ENCODE measurements at places on chromosomes 11 and 22.
A peak's percentile ranks its signal among the peaks of the same experiment; 100 is the strongest.

- ATAC-seq, result no peak
Measured at GRCh38 chr11:31803813-31804311, 7.3 kb downstream of the PAX6 start.

GRCh38 chr22:35727436-35727835 lies 9.8 kb downstream of the APOL5 start:
- ATAC-seq, result no peak

DNA sequence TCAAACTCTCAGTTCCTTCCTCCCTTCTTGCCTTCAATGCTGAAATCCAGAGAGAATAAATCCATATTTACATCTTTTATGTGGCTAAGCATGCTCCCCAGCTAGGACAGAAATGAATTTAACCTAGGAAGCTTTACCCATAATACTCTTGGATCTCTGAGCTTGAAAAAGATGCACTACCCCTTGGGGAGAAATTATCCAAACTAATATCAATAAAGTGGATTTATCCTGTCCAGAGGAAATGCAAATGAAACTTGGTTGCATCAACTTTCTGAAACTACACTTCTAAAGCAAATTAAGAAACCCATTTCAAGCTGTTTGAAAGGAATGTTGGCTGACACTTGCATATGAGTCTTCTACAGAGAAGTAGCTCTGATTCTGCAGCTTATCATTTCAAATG lies 347.9 kb downstream of the TTC28 start:
- no peak for ATAC-seq

DNA sequence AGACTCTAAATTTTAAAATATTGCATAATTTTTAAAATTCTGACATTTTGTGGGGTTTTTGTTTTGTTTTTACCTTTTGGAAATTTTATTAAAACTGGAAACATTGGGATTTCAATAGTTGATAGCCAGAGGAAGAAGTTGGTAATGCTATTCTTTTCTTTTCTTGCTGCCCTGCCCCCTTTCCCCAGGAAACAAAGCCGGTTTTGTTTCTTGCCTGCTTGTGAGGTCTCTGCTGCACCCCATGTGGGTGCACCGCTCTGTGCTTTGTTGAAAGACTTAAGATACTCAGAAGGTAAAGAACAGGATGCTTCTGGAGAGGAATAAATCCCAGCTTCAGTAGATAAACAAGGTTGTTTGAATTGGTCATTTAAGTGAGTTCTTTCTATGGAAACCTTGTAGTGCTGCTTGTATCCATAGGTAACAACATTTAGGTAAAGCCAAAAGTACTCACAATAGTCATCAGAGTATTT lies 87.5 kb downstream of the YAP1 start:
- no peak for ATAC-seq

DNA sequence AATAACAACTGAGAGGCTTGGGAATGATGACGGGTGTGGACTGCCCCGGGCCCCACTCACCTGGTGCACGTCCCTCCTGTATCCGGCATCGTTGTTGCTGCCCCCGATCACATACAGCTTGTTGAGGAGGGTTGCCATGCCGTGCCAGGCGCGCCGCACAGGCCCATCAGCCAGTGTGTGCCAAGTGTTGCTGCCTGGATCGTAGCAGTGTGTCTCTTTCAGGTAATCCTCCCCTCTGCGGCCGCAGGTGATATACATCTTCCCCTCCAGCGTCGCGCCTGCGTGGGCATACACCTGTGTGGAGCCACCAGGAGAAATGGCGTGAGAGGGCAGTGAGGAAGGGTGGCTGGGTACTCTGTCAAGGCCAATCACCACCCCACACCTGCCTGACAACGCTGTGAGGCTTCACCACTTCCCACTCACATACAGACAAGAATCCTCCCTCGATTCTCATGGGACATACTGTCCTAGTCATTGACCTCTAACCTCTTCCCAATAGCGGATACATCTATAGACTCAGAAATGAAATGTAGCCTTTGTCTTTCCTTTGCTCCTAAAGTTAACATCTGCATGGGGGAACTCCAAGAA lies 8.9 kb upstream of the SCARF2 start:
- ATAC-seq, result no peak

DNA sequence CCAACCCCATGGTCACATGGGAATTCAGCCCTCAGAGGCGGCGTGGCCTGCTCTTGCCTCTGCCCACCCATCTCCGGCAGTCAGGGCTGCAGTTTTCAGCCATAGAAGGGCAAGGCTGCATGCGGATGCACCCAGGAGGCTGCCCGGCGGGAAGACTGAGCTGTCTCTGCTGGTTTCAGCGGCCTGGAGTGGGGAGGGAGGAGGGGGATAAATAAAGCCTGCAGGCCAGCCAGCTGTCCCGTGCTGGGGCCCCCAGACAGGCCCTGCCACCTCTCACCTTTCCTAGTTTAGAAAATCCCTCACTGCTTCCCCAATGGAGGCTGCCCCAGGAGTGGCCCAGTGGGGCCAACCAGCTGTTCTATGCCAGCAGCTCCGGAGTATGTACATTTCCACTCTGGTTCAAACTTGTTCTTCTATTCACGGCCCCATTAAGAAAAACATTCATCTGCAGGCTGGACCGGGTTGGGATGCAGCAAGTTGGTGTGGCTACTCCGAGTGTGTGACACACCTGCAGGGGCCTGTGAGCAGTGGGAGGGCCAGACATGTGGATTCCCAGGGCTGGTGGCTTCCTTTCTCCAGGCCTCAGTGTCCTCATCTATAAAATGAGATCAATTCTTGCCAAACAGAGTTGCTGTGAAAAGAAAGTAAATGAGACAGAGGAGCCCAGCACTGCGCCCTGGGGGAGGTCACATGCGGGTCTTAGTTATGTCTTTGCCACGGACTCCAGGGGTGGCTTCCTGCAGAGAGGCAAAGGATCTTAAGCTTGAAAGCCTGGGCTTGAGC lies 5.0 kb downstream of the MICALL1 start:
- ATAC-seq, result no peak

GRCh38 chr11:132351050-132351449 lies 980.6 kb downstream of the NTM start:
- no peak for ATAC-seq

- ATAC-seq, result no peak
Measured at GRCh38 chr11:75454987-75455386, 22.0 kb upstream of the KLHL35 start.

GRCh38 chr11:60376601-60377000 lies 1.7 kb upstream of the MS4A7 start:
- ATAC-seq, result no peak

DNA sequence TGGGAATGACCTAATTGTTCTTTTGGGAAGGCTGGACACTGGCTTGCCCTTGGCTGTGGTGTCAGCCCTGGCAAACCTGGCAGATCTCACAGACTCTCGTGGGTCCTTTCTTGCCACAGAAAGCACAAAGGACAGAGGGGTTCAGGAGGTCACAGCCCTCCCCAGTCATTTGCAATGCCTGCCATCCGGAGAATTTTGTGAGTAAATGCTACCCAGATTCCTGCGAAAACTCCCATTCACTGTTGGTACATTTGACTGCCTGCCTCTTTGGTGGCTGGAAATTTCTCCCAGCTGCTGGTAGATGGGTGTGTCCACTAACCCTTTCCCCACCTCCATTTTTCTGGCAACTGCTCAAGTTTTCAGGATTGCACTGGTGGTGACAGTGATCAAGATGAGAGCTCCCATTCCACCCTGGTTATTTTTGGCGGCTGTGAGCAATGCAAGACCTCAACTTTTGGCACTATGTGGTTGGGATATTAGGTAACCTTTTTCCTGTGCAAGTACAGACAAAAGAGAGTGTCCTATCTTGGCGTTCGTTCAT lies 155.7 kb downstream of the NAV2 start:
- no peak for ATAC-seq

DNA sequence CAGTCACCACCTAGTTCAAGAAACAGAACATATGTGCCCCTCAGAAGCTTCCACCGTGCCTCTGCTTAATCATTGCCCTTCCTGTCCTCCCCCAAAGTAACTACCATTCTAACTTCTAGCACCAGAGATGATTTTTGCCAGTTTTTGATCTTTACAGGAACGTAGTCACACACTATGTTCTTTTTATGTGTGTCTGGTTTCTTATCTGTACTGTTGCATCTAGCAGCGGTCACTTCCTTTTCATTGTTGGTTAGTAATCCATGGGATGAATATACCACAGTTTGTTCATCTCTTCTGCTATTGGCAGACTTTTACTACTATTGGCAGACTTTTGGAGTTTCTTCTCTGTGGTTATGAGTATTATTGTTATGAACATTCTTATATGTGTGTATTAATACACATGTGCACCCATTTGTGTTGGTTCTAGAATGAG lies 34.6 kb downstream of the SPECC1L start:
- peak; percentile 75 for ATAC-seq

- no peak for ATAC-seq
Measured at GRCh38 chr11:130451231-130452019, 3.0 kb downstream of the ADAMTS15 start.

DNA sequence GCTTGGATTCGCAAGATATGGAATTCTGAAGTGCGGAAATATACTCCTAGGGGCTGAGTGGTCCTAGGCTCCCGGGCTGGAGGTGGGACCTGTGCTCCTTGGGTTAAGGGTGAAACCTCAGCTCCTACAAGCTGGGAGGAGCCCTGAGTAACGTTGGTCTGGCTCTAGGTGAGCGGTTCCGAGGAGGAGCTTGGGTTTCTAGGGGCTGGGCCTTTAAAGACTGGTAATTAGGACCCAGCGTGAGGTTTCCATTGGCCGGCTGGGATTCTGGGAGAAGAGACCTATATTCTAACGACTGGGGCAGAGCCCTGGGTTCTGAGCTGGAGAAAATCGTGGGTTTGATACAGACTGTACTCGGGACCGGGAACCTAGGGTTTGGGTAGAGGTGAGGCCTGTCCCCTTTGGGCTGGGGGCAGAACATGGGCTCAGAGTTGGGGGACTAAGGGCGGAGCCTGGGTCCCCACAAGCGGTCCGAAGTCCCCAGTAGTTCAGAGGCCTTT lies 882 bp upstream of the MAP4K2 start:
- ATAC-seq, result no peak

- no peak for ATAC-seq
Measured at GRCh38 chr11:15091625-15092024, 18.2 kb downstream of the CALCB start.

GRCh38 chr11:90434858-90435257 lies 212.0 kb upstream of the CHORDC1 start:
- ATAC-seq, result no peak

DNA sequence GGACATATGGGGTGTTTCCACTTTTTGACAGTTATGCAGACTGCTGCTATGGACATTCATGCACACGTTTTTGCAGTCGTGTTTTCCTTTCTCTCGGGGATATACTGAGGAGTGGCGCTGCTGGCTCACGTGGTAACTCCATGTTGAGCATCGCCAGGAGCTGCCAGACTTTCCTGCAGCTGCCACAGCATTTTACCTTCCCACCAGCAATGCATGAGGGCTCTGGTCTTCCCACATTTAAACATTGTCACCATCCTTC lies 95.4 kb downstream of the TBC1D22A start:
- no peak for ATAC-seq

- no peak for ATAC-seq
Measured at GRCh38 chr11:59558270-59558643, 46.9 kb downstream of the OR4D9 start.

DNA sequence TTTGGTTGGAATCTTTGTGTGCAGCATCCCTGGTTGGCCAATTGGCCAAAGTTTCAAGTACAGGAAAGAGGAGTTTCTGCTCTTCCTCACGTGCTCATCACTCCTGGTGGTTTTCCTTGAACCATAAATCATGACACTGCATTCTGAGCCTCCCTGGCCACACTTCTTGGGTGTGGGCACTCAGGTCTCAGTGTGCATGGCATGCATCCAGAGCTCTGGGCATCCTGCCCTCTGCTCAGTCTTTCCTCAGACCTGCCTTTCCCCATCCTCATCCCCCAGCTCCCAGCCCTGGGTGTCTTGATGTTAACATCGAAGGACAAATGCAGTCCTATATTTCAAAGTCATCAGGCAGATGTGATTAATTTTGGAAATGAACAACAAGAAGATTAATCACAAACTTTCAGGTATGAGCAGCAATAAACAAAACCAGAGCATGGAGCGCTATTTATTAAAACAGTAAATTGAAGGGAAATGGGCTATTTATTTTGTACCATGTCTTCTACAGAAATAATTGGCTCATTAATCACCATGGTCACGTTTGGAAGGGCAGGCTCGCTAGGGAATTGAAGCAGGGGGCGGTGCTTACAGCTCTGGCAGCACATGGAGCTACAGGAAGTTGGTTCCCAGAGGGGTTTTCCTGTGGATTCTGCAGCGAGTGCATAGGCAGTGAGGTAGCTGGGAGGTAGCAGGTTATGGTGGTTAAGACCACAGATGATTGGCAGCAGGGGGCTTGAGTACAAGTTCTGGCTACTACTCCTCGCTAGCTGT lies 89.6 kb downstream of the CSNK2A3 start:
- no peak for ATAC-seq

Measured in activated CD4-positive, CD25-positive, alpha-beta regulatory T cell treated with anti-CD3 and anti-CD28 coated beads, Interleukin-2, amount 50 U/mL, for 24 hours (primary cell).